ENCODE measurements at places on chromosomes 7 and 10.

- DNase-seq, result no peak
Measured at GRCh38 chr7:157955348-157955999, 618.7 kb downstream of the DNAJB6 start.

DNA sequence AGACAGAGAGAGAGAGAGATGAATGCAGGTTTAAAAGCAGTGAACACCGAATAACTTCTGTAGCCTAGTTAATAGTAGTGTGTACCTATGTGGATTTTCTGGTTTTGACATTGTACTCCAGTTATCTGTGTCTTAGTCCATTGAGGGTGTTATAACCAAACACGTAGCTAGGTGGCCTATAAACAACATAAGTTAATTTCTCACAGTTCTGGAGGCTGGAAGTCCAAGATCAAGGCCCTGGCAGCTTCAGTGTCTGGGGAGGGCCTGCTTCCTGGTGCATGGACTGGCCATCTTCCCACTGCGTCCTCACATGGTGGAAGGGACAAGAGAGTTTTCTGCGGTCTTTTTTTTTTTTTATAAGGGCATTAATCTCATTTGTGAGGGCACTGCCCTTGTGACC is 23.5 kb downstream of the AOC1 start:
- no peak for DNase-seq

DNA sequence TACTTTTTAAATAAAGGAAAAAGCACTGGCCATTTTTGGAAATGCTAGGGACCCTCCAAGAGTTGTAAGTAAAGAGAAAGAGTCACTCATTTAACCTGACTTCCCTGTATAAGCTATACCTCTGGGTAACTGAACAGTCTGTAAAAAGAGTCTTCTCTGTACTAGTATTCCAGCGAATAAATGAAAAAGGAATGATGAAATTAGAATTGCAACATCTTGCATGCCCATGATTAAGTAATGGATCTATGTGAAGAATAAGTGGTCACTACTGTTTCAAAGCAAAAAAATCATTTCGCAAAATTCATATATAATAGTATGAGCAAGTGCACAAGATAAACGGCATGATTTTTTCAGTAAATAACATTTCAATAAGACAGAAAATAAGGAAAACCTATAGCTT is 116.8 kb downstream of the ZFAND4 start:
- no peak for DNase-seq

GRCh38 chr10:126806498-126806897 is 98.7 kb upstream of the DOCK1 start:
- no peak for DNase-seq

DNA sequence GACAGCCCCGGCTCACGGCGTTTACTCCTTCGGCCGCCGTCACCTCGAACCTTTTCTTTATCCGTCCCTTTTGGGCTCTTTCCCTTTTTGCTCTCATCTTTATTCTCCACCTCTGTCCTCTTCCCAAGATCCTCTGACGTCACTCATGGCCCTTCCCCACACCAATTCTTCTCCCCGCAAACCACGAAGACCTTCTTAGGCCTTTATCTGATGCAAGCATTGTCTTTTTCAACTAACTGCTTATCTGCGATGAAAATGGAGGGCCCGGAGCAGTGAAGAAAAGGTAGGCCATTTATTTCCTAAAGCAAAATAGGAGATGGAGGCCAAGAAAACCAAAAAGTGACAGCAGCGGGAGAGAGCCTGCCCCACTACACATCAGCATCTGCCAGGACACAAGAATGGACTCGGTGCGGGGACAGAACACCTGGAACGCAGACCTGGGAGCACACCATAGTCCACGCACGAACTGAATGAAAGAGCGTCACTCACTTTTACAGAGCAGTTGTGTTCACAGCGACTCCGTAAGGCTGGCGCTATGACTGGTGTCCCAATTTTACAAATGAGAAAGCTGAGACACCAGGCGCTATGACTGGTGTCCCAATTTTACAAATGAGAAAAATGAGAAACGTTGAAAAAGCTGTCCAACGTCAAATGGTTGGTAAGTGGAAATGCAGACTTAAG is 45.3 kb downstream of the ZNF777 start:
- no peak for DNase-seq

DNA sequence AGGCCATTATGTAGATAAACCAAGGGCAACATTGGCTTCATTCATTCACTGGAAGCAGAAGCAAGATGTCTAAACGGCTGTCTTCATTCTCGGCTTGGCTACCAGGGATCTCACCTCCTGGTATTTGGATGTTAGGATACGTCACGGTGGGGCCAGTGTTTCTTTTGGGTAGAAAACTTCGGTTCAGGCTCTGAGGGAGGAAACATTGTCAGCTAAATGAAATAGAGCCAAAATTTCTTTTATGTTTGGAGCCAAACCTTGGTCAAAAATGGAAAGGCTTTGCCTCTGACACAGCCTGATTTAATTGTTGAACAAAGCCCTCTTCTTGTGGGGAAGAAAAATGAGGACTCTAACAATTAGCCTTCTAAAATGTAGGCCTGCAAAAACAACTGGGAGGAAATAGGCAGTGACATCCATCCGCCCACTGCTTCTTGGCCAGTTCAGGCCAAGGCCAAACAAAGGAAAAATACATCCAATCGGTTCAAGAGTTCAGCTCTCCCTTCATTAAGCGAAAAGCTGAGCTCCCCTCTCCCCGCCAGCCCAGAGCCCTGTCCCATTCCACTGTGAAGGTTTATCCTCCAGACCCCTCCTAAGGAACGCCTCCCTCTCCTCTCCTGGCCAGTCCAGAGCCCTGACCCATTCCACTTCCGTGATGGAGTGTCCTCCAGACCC is 44.4 kb downstream of the PFKFB3 start:
- no peak for DNase-seq

DNA sequence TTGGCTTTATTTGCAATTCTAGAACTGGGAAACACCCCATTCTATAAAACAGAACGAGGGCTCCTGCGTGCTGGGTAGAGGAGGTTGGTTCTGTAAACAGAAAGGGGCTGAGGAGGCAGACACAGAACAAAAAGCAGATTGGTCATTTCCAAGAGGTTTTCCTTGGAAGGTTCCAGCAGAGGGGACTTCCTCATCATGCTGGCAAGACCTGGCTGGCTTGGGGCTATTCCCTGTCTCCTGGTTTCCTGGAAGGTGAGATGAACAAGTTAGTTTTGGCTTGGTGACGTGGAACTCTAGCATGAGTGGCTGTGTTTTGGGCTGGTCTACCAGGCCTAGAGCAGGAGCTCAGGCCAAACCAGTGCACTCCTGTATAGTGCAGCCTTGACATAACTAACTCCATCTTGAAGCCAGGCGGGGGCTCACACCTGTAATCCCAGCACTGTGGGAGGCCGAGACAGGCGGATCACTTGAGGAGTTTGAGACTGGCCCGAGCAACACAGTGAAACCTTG is 26.1 kb upstream of the DNAJB6 start:
- DNase-seq, result peak; percentile 42

- DNase-seq, result peak; percentile 49
Measured at GRCh38 chr10:80415734-80416478, 7.6 kb downstream of the PRXL2A start.

DNA sequence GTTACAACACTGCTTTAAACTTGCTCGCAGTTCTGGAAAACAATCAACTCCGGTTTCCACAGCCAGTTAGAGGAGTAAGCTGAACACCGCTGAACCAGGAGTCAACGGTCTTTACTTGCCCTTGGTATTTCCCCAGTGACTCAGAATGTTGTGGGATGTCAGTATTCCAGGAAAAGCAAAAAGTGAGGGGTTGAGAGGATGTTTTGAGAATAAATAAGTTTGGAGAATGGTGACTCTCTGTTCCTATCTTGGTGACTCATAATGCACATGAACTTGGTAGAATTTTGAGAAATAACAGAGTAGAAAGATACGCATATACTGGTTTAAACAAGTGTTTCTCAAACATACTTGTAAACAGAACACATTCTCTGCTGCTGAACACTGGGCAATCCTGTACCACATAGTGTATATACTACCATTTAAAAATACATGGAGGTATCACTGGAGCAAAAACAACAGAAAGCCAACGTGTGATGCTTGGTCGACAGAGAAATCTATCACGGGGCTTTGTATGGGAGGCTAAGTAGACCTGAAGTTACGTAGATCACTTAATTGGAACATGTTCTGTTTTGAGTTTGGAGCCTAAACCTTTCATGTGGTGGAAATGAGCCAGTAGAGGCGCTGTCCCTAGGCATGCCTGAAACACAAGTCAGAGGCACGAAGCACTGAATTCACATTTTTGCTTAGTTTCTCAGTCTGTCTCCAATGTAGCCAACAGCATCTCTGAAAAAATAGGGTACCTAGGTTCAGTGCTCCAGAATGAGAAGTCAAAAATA is 534.3 kb downstream of the PARD3 start:
- DNase-seq, result peak; percentile 86

DNA sequence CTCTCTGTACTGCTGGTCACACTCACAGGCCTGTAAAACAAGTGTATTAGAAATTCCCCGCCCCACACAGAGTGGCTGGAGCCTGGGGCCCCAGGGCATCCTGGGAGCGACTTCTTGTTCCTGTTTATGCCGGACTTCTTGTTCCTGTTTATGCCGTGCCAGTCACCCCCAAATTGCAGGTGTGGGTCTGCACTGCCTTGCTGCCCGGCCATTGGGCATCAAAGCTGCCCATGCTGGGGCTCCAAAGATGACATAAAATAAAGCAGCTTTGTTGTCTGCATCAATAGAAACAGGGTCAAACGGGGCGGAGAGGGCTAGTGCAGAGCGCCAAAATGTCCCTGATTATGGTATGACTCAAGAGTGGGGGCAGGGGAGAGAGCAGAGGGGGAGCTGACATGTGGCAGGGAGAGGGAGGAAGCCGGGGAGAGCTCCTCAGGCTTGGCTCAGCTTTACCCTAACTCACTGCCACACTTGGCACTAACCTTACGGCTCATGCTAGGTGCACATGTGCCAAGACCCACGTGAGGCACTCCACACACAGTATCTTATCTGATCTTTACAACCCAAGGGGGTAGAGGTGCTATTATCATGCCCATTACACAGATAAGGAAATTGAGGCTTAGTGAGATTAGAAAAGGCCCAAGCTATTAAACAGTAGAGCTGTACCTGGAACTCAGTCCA is 98.4 kb downstream of the PIP4K2A start:
- DNase-seq, result peak; percentile 75

- DNase-seq, result peak; percentile 39
Measured at GRCh38 chr7:30479202-30480120, 877 bp upstream of the NOD1 start.

GRCh38 chr10:1774796-1775195 is 37.5 kb upstream of the ADARB2 start:
- DNase-seq, result no peak

DNA sequence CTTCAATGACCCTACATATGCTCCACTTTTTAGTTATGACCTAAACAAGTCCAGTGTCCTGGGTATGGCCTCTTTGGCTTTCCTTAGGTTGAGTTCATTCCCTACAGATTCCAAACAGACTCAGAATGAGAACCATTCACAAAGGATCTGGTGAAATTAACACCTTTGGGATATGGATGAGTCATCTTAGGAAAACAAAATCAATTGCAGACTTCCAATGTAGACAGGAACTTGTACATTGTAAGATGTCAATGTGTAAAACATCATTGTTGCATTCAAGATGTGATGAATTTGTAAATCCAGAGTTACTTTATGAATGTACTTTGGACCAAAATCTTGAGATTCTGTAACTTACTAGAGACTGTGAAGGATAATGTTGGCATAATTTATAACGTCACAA is 43.4 kb upstream of the HECTD2 start:
- DNase-seq, result no peak

- DNase-seq, result peak; percentile 74
Measured at GRCh38 chr7:1961701-1962276, 271.0 kb downstream of the MAD1L1 start.

DNA sequence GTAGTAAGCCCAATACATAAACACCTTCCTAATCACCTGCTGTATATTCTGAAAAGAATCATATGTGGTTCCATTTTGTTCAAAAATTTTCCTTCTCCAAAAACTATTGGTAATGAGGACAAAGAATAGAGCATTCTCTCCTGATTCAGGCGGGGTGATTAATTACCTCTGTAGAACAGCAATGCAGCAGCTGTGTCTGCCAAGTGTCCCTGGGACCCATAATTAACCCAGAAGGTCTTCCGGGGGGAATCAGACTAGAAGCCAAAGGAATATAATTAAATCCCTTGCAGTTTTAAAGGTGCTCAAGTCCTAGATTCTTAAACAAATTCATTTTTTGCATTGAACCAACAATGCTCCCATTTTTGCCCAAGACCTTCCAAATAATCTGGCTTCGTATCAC is 60.3 kb upstream of the ABLIM1 start:
- DNase-seq, result no peak

- no peak for DNase-seq
Measured at GRCh38 chr10:70906953-70907636, 18.7 kb upstream of the PCBD1 start.

DNA sequence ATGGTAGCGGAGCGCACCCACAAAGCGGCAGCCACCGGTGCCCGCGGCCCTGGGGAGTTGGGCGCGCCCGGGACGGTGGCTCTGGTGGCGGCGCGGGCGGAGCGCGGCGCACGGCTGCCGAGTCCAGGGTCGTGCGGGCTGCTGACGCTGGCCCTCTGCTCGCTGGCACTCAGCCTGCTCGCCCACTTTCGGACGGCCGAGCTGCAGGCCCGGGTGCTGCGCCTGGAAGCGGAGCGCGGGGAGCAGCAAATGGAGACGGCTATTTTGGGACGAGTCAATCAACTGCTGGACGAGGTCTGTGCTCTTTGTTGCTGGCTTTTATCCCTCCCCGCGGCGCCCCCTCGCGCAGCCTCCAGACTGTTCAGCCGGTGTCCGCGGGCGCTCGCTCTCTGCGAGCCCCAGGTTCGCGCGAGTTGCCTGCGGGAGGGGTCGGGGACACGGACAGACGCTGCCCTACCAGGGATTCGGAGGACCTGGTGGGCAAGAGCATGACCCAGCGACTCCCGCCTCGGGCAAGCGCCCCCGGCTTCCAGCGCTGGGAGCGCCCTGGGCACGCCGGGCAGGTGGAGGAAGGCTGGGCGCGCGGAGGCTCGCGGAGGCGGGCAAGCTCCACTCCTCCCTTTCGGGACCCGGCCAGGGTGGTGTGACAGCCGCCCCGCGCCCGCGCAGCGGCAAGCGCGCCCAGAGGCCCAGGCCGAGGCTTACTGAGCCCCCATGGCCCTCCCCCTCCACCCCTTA is 887 bp downstream of the COL13A1 start:
- peak; percentile 63 for DNase-seq

DNA sequence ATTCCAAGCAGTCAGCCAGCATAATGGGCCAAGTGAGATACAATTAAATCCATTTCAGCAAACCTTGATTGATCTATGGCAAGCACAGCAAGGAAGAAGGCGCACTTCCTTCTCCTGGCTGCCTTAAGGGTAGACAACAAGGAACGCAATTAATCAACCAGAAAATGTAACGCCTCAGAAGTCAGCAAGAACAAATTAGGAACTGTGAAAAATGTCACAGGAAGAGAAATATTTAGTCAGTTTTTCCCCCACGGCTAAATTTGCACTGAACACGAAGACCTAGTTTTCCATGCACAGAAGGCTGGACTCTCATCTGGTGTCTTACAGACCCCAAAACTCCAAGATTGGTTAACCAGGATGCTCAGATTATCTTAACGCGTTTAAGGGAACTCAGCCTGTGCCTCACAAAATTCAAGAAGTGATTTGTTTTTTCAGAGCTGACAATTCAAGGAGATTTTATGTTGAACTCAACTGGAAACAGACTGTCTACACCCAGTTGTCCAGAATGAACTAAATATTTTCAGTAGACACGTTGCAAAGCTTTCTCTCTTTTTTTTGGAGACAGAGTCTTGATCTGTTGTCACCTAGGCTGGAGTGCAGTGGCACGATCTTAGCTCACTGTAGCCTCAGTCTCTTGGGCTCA is 14.2 kb downstream of the SNX8 start:
- no peak for DNase-seq

- DNase-seq, result peak; percentile 71
Measured at GRCh38 chr7:87564296-87564963, 36.3 kb downstream of the ABCB1 start.

All from kidney tubule cell (primary cell).